ENCODE measurements at places on chromosomes 3 and 15.

DNA sequence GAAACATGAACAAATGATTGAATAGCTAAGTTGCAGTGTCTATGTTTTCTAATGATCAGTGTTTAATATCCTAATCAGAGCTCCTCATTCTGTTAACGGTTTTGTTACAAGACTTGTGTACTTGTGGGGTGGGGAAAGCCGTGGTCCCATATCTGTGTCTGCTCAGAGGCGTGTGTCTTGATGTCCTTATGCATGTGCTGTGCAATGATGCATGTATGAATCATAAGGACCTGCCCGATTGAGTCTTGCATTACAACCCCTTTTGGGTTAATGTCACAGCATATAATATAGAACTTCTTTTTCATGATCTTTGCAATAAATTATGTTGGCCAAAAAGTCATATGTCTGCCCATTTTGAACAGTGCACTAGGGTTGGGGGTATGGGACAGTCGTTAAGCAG lies 233.4 kb downstream of the ITPR1 start:
- DNase-seq = no peak

- no peak for DNase-seq
Observed at GRCh38 chr3:130857336-130858026, 36.4 kb upstream of the ATP2C1 start.

GRCh38 chr3:123768480-123769355 lies 115.4 kb downstream of the MYLK start:
- DNase-seq = no peak

DNA sequence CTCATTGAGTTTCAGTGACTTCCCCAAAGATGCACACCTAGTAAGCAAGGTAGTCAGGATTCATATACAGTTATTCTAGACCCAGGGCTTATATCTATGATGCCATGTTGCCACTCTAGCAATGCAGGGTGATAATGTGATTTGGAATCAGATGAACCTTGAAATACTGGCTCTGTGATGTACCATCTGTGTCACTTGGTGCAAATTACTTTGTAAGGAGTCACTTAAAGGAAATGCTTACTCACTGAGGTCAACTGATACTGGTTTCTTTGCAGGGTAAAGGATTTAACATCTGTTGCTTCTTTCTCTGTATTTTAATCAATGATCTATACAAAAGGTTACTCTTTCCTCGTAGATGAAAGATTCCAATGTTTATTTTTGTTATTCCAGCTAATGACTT lies 10.8 kb downstream of the ASB14 start:
- DNase-seq = no peak

DNA sequence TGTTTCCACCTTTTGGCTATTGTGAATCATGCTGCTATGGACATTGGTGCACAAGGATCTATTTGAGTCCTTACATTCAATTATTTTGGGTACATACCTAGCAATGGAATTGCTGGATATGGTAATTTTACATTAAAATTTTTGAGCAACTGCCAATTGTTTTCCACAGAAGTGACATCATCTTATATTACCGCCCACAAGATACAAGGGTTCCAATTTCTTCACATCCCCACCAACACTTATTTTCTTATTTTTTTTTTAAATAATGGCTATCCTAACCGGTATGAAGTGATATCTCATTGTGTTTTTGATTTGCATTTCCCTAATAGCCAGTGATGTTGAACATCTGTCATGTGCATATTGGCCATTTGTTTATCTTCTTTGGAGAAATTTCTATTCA lies 22.5 kb upstream of the NPTN start:
- no peak for DNase-seq

- peak; percentile 24 for DNase-seq
Observed at GRCh38 chr3:157029365-157029790, 130.6 kb downstream of the CCNL1 start.

- DNase-seq = no peak
Observed at GRCh38 chr15:97992823-97993222, 32.3 kb downstream of the ARRDC4 start.

DNA sequence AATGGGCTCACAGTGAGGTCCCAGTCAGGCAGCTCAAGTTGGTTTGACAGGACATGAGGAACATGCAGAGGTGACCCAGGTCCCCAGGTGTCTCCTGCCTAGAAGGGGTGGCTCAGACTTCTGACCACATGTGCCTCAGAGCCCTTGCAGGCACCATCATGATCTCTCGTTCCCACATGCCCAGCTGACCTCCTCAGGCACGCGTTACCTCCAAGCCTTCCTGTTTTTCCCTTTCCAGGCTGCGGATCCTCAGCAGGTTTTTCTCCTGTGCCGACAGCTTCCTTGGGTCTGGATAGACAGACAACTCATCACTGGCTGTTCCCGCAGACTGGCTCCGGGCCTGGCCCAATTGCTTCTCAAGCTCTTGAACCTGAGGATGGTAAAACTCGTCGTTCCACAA lies 30.4 kb downstream of the CCDC13 start:
- DNase-seq = no peak

- DNase-seq = no peak
Observed at GRCh38 chr15:79352206-79352605, 41.3 kb downstream of the TMED3 start.

DNA sequence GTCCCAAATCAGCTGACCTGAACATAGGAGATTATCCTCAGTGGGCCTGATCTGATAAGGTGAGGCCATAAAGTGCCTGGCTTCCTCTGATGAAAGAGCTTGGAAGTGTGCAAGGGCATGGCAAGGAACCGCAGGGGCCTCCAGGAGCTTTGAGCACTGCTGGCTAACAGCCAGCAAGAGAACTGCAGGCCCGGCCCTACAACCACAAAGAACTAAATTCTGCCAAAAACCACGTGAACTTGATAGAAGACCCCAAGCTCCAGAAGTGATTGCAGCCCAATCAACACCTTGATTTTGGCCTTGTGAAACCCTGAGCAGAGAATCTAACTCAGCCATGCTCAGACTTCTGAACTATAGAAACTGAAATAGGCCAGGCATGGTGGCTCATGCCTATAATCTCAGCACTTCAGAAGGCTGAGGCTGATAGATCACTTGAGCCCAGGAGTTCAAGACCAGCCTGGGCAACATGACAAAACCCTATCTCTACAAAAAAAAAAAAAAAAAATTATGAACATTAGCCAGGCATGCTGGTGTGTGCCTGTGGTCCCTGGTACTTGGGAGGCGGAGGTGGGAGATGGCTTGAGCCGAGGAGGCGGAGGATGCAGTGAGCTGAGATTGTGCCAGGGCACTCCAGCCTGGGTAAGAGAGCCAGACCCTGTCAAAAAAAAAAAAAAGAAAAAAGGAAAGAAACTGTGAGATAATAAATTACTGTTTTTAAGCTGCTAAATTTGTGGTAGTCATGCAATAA lies 7.7 kb upstream of the DIS3L start:
- DNase-seq = no peak

GRCh38 chr3:161770484-161771386 lies 274.1 kb downstream of the OTOL1 start:
- DNase-seq = no peak

- DNase-seq = no peak
Observed at GRCh38 chr3:190359813-190360212, 28.1 kb upstream of the CLDN16 start.

DNA sequence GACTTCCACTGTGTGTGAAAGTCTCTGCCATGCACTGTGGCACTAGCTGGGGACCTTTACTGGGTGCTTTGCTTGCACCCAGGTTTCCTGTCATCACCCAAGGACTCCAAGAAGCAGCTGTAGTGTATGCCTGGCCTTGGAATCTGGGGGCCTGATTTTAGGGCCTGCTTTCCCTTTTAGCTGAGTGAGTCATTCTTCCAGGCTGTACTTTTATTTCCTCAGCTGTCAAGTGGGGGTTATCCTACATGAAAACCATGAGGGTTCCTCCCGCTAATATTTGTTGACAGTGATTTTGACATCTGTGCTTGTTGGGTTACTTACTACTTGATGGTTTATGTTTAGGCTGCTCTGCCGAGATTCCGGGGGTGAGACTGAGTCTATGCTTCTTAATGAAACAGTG lies 18.5 kb downstream of the GORASP1 start:
- DNase-seq = no peak

GRCh38 chr3:32448686-32449474 lies 53.8 kb downstream of the CMTM6 start:
- DNase-seq = peak; percentile 44

- no peak for DNase-seq
Observed at GRCh38 chr3:168796339-168796738, 700.6 kb upstream of the GOLIM4 start.

DNA sequence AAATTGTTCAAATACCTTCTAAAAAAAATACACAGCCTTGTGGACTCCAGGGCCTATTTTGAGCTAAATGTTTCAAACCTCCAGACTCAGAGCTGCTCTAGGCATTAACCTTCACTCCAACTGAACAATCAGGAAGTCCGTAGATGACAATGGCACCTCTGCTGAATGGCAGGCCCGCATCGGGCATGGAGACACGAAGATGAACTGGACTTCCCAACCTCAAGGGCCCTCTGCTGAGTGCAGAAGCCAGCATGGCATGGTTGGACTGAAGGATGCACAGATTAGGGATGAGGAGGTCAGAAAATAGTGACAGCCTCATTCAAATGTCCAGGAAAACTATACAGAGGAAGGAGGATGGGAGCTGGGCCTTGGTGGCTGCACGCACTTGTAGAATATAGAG lies 2.2 kb downstream of the FAM174B start:
- DNase-seq = no peak

- DNase-seq = no peak
Observed at GRCh38 chr3:193982258-193982659, 153.7 kb upstream of the HES1 start.

DNA sequence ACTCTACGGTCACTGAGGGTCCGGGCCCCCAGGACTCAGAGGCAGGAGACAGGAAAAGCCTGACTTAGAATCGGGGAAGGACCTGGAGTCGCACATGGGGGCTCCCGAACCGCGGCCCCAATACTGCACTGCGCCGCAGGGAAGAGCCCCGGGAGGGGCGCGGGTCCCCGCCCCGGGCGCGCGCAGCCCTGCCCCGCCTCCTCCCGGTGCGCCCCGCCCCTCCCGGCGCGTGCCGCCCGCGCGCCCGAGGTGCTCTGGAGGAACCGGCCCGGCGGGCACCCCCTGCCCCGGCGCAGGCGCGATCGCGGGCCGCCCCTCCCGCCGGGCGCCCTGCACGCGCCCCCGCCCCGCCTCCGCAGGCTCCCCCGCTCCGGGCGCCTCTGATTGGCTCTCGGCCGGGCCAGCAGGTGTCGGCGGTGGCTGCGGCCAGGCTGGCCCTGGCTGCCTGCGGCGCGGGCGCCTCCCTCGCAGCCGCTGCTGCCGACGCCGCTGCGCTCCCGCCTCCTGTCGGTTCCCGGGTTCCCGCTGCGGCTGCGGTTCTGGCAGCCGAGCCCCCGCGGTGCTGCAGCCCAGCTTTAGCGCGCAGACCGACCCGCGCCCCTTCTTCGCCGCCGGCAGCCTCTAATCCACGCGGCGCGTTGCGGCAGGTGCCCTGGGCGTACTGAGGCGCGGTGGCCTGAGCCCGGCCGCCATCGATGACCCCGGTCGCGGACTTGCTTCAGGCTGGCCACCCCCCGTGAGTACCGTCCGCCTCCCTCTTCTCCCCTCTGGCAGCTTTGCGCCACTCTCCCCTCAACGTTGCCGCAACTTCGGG lies at the start of gene MYRIP:
Gene MYRIP (plus strand): TSS at position 429 of the 814 bp plus-strand sequence. CDS start 91,208 bp downstream, outside the sequence.
- no peak for DNase-seq

GRCh38 chr3:24400015-24400414 lies 94.6 kb downstream of the THRB start:
- no peak for DNase-seq
